Cortex of kidney (tissue), 1 donor: ENCODE measurements at places on chromosomes 12 and 14.

- no peak for DNase-seq
Measured at GRCh38 chr12:47909839-47910465, 5.2 kb upstream of the VDR start.

DNA sequence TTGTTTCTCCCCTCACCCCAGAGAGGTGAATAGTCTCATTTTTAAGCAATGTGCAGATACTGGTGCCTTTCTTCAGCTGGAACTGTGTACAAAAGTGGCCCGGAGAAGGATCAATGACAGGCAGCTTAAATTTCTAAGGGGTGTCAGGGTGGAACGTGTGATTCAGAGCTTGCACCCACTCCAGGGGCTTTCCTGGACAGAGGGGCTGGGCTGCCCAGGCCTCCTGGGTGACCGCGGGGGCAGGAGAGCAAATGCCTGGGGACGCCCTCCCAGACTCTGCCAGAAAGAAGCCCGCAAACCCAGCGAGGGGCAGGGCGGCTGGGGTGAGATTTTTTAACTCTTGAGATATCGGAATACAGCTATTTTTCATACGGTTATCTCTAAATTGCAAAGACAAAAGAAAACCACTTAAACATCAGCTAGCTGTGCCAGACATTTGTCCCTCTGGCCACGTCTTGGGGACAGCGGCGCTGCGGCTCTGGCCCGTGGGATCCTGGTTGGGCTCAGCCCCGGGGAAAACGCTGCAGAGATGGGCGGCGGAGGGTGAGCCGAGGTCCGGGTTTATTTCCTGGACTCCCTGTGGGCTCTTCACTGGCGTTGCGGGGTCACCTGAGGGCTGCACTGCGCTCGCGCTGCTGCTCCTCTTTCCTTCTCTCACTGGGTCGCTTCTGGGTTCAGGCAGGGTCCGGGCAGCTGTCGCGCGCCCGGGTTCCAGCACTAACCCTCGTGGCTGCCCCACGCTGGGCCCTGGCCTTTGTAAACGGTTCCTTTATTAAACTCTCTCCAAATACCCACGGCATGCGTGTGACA lies 35.8 kb downstream of the NFKBIA start:
- DNase-seq = no peak

GRCh38 chr14:93969082-93969828 lies 7.1 kb downstream of the ASB2 start:
- no peak for DNase-seq

GRCh38 chr12:54005853-54006558 lies 2.8 kb upstream of the HOXC8 start:
- no peak for DNase-seq

DNA sequence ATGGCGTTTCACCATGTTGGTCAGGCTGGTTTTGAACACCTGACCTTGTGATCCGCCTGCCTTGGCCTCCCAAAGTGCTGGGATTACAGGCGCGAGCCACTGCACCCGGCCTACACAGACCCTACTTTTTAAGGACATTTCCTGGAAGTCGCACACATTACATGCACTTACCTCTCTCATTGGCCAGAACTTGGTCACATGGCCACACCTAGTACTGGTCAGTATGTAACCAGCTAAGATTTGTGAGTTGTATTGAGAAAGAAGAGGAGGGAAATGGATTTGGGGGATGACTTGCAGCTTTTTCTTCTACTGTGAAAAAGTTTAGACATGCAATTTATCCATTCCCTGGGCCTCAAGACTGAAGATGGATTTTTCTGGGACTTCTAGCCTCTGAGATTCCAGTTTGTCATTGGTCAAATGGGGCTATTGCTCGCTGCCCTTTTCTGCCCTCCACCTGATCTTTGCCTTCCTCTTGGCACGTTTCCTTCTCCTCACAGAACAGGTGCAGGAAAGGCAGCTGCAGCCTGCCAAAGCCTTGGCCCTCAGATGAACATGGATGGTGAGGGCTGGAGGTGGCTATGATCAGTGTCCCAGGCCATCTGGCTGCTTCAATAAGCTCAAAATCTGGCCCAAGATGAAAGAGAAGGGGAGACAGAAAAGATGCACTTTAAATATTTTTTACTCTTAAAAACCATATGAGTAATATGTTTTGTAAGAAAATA lies 7.1 kb upstream of the ZDHHC22 start:
- DNase-seq = no peak

DNA sequence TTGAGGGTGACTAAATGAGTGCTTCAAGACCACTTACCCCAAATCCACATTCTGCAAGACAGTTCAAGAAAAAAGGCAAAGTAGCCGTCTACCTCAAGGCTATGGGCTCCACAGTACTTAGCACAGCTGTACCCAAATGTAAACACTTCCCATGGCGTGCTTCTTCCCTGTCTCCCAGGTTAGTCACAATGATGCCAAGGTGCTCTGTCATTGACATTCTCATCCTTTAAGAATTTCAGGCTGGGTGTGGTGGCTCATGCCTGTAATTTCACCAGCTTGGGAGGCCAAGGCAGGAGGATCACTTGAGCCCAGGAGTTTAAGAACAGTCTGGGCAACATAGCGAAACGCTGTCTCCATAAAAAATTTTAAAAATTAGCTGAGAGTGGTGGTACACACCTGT lies 51.2 kb upstream of the CERS5 start:
- DNase-seq = no peak

DNA sequence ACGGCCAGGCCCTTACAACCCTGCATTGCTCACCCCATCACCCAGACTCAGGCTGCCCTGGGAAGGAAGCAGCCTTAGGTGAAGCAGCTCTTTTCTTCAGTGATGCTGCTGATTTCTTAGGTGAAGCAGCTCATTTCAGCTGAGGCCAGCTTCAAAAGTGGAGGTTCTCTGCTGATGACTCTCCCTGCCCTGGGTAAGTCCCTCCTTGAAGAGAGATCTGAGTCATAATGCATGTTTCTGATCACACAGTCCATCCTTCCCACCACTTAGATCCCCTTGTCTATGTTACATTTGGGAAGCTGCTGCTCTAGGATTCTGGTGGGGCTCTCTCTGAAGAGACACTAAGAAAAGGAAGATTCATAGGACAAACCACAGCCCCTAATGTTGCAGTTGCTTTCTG lies 17.2 kb upstream of the ZNF140 start:
- no peak for DNase-seq

DNA sequence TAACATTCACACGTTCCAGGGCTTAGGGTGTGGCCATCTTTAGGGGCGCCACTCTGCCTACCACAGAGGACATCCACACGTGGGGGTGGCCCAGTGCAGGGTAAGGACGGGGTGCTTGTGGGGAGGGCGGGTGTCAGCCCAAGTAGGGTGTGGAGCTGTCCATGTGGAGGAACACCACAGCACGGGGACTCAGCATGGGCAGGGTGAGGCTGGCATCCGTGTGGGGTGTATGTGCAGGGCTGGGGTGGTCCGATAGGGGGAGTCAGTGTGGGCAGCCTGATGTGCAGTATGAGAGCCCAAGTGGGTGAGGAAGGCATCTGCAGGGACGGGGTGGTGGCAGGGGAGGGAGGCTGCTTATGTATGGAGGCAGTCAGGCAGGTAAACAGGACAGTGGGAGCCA lies 17.7 kb downstream of the PSMC1 start:
- DNase-seq = no peak

- no peak for DNase-seq
Measured at GRCh38 chr12:53994264-53995001, 5.5 kb upstream of the HOXC9 start.

DNA sequence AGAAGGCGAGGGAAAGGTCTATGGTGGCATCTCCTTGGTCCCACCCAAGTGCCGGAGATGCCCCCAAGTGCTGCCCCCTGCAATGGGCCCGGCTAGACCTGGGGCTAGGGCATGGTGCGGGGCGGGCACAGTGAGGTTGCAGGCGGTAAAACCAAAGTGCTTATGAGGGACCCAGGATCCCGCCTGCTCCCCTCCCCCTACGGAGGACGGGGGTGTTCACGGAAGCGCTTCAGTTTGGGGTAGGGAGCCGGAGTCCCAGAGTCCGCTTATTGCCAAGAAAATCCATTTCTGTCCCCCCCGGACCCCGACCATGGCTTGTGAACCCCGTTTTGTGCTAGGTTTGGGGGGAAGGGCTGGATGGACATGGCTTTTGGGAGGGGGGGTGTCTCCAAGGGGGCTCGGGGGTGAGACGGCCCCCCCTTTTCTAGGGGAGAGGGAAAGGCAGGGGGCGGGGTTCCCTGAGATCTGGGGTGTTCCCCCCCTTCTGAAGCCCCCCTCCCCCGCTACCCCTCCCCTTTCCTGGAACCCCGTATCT lies 5.4 kb upstream of the GPR84 start:
- no peak for DNase-seq

DNA sequence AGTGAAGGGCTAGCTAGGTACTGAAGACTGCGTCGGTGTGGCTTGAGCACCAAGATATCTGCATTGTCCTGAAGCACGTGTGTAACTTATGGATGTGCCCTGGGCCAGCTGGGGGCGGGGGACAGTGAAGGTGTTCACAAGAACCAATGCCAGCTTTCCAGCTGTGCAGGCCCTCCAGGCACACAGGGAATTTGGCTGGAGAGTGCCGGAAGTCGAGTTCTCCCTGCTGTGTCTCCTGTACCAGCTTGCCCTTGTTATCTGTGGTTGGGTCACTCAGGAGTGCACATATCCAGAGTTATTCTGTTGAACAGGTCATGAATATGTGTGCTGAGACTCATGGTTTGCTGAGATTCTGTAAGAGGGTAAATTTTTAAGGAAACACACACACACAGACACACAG lies 75.9 kb upstream of the CRY1 start:
- no peak for DNase-seq

GRCh38 chr12:6073426-6073825 lies 51.0 kb downstream of the VWF start:
- DNase-seq = no peak

DNA sequence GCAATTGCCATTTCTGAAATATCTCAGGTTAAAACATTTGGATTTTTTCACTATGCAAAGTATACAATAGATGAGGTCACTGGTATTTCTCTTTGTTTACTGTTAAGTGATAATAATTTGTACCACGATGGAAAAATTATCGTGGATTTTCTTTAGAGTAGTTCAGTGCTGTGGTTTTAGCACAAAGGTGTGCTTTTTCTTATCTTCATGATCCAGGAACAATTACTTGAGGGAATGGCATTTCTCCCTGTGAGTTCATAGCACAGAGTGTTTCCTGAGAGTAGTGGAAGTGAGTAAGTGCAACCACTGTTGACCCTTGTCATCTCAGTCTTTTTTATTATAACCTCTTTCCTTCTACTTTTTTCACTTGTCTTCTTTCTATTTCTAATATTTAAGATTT lies 86.8 kb downstream of the FGD4 start:
- DNase-seq = no peak

DNA sequence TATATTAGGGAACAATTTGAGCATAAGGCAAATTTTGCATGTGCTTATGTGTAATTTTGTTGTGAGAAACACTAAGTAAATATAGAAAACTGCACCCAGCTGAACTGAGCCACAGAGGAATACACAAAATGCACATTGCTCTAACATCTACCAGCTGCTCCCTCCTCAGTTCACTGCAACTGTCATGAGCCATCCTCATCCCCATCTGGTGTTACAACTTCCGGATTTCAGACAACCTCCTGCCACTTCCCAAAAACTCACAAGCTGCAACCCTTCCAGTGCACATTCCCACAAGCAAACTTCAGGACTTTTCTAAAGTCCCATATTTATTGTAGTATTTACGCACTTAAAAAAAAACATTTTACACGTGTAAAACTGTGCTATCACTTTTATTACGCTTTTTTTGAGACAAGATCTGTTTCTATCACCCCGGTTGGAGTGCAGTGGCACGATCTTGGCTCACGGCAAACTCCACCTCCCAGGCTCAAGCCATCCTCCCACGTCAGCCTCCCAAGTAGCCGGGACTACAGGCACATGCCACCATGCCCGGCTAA lies 169.1 kb upstream of the TBX3 start:
- no peak for DNase-seq

DNA sequence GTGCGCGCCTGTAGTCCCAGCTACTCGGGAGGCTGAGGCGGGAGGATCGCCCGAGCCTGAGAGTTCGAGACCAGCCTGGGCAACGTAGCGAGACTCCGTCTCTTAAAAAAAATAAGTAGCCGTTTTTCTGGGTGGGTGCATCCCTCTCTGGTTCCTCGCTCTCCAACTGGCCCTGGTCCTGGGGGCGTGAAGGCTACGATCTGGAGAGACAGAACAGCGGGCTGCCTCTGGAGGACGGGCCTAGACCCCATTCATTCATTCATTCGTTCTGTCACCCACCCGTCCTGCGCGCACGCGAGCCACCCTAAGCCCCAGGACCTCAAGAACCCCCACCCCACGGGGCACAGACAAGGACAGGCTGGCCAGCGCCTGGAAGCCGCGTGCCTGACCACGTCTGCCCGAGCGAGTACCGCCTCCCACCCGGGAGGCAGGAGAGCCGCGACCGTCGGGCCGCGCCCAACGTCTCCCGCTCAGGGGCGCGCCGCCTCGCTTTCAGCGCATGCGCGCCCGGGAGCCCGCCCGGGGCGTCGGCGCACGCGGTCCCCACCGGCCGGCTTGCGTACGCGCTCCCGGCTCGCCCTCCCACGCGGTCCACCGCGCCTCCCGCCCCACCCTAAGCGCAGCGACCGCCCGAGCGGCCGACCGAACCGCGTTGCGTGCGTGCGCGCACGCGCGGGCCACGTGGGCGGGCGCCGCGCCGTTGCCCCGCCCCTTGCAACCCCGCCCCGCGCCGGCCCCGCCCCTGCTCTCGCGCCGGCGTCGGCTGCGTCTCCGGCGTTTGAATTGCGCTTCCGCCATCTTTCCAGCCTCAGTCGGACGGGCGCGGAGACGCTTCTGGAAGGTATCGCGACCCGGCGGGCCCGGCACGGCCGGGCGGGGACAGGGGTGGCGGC lies at the start of gene RAN:
Gene RAN, plus strand, starts transcription at position 781 of the 893 bp plus-strand sequence. CDS start 528 bp downstream, outside the sequence.
- peak; percentile 26 for DNase-seq

GRCh38 chr12:95700316-95700785 lies 90.2 kb downstream of the NTN4 start:
- no peak for DNase-seq

DNA sequence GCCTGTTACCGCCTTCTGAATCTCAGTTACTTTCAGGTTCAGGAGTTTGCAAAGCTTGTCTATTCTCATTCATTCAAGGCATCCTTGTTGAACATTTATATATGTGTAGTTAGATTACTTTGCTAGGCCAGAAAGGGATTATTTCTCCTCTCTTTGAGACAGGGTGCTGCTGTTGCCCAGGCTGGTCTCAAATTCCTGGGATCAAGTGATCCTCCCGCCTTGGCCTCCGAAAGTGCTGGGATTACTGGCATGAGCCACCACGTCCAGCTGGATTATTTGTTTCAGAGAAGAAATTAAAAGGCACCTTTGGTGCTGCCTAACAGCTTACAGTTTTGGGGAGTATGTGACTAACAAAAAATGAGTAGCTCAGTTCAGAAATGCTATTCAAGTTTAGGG lies 772 bp downstream of the CHURC1 start:
- no peak for DNase-seq

DNA sequence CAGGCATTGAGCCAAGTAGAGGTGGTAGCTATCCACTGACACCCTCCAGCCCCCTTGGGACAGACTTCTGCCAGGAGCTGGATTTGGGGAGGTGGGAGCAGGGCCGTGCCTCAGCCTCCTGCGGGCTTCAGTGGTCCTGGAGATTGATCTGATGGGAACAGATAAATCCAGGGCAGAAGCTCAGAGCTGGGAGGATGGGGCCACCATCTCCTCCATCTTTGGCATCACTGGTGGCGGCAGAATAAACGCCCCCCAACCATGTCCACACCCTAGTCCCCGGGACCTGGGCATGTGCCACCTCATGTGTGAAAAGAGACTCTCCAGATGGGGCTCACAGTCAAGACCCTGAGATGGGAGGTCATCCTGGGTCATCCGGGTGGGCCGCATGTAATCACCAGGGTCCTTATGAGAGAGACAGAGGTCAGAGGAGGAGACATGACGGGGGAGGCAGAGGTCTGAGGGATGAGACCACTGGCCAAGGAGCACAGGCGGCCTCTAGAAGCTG lies 209.6 kb upstream of the RTL1 start:
- DNase-seq = no peak
